Stimulated activated CD8-positive, alpha-beta memory T cell treated with anti-CD3 and anti-CD28 coated beads, Interleukin-7, amount 100 ng/mL, for 1 hour (primary cell): ENCODE measurements at places on chromosomes 7 and 10.

- no peak for DNase-seq
Measured at GRCh38 chr10:114650266-114650665, 7.8 kb downstream of the ABLIM1 start.

DNA sequence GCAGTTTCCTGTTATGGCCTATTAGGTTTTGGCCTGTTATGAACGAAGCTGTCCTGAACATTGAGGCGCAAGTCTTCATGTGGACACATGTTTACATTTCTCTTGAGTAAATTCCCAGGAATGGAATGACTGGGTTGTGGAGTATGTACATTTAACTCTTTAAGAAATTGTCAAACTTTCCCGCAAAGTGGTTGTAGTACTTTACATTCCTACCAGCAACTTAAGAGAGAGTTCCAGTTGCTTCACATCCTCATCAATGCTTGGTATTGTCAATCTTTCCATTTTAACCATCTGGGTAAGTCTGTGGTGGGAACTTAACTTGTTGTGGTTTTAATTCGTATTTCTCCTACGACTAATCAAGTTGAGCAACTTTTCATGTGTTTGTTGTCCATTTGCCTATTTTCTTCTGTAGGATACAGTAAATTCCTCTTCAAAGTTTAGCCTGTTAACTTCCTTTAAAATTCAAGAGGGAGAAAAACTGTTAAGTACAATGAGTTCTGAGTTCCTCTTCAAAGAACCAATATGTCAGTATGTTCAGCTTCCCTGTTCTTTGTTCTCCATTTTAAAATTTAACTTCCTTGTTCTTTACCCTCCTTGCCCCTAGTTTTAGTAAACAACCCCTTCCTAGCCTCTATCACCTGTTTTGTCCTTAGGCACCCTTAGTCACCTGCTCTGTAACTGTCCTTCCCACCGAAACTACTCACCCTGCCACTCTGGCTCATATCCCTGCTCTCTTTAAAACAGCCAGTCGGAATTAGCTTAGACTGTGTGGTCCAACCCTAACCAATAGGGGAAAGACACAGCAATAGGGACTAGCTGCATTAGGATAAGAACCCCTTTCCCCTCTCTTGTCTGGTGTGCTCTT is 74.0 kb downstream of the FAM241B start:
- no peak for DNase-seq

DNA sequence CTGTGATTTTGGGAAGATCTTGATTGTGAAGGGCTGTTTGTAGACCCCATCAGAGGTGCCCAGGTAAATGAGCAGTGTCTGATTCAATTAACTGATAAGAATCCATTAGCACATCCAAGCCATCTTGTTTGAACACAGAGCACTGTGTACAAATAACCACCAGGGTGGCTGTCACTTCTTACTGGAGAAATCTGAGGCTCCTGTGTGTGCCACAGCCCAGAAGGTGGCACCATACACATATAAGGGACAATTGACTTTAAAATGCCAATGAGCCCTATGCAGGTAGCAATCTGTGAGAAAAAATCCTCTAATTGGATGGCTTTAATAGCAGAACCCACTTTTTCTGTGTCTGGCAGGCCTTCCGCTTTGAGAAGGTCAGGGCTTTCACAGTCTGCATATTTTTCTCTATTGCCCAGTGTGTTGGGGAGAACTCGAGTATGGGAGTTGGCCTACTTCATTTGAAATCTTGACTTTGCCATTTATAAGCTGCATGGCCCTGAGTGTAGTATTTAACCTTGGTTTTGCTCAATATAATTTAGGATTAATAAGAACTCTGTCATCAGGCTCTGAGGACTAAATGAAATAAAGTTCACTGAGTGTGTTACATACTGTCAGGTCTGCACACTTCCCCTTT is 517.4 kb downstream of the CCSER2 start:
- no peak for DNase-seq

- no peak for DNase-seq
Measured at GRCh38 chr10:86668297-86669165, at the start of gene LDB3. LDB3 (plus strand) TSS chr10:86668511; CDS start chr10:86668692, 181 bp downstream.

GRCh38 chr7:24659505-24659904 is 86.3 kb downstream of the PALS2 start:
- DNase-seq = no peak

- DNase-seq = no peak
Measured at GRCh38 chr10:116080553-116080952, 192.5 kb downstream of the GFRA1 start.

GRCh38 chr10:73413528-73414229 is at the start of gene ANXA7:
ANXA7 (minus strand) TSS chr10:73414058; CDS start chr10:73400856, 13,202 bp downstream.
- DNase-seq = peak; percentile 89

DNA sequence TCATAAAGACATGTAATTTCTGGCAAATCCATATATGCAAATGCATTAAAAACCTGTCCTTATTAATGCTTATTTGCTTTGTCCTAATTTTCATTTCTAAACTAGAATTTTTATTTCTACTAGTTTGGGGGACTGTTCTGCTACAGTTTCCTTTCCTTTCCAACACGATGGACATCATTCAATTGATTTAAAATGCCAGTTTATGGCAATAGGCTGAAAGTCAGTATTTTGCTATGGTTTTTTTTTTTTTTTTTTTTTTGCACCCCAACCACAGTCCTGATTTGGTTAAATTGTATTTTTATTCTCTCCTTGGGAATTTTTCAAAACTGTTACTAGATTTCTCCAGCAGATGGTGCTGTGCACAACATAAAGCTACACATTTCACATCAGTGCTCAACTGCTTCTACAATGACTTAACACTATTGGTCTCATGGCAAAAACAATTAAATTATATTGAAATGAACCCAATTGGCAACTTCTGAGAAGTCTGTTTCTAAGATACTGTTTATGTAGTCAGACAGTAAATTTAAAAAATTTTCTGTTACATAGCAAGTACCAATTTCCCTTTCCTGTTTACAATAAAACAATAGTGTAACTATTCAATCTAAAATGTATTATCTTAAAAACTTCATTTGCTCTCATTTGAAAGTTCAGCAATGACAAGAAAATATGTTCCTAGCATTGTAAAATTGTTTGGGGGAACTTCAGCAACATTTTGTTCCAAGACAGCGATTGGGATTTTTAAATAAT is 193.8 kb upstream of the CCDC6 start:
- DNase-seq = no peak
